HuH-7 (cell line): ENCODE measurements at places on chromosomes 7 and 10.

GRCh38 chr7:107846324-107846723, 43.3 kb upstream of the SLC26A3 start:
- DNase-seq, result no peak

DNA sequence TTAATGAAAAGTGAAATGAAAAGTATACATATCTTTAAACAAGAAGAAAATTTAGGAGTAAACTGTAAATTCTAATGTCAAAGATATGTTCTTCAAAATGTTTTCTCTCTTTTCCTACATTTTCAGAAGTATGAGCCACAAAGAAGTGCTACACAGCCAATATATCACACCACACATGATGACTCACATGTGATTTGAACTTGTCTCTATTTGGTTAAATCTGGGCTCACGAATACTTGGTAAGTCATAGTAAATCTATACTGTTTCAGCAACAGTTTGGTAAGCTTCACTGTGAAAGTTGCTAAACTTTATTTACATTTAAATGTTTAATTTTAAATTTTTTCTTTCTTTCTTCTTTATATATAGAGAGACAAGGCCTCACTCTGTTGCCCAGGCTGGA, 380.6 kb upstream of the IGFBP3 start:
- no peak for DNase-seq

DNA sequence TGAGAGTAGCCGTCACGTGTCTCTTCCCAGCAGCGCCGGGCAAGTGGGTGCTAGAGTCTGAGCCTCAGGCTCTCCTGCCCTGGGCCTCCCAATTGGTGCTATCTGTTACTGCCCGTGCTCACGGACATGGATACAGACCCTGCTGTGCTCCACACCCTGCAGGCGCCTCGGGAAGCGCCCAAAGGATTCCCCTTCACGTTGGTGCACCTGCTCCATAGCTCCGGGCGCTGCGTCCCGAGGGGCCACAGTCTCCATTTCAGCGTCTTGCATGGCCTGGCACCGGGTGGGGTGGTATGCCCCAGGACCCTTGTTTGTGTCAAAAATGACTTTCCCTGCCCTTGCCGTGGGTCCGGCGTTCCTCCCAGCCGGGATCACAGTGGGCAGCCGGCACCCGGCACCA, 13.8 kb upstream of the ZNF212 start:
- DNase-seq, result no peak

DNA sequence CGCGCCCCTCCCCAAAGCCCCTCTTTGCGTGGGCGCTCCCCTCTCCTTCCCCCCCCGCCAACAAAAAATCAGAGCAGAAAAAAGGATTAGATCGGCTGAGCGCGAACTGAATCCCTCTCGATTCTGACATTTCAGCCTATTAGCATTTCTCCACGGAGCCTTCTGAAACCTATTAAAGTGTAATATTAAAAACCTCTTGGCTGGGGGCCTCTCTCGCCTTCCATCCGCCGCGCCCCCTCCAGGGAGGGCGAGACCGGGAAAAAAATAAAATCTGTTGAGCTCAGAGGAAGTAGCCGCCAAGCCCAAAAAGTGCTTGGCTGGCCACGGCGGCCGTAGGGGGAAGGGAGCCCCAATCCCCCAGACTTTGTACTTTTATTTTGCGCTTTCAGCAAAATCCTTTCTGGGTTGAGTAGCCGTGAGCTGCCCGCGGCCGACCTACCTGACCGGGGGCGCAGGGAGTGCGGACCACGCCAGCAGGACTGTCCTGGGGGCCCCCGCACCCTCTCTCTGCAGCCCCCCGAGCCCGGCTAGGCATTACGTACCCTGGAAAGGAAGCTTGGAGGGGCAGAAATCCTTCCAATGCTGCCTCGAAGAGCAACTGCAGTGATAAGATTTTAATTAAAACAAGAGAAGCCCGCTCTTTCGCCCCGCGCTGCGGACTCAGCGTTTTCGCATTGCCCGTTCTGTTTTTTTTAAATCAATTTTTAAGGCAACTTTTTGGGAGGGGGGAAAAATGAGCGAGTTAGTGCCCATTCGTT, 1.3 kb upstream of the TNRC18 start:
- no peak for DNase-seq

GRCh38 chr7:12550956-12551355, 19.6 kb upstream of the SCIN start:
- no peak for DNase-seq

GRCh38 chr10:11462071-11462470, 149.4 kb downstream of the USP6NL start:
- DNase-seq, result no peak

DNA sequence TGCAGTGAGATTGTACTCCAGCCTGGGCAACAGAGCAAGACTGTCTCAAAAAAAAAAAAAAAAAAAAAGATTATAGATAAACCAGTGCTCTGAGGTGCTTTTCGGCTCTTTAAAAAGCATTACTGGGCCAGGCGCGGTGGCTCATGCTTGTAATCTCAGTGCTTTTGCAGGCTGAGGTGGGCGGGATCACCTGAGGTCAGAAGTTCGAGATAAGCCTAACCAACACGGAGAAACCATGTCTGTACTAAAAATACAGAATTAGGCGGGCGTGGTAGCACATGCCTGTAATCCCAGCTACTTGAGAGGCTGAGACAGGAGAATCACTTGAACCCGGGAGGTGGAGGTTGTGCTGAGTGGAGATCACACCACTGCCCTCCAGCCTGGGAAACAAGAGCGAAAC, 6.6 kb upstream of the HNRNPF start:
- DNase-seq, result no peak

- peak; percentile 59 for DNase-seq
Observed at GRCh38 chr10:83871187-83872081, 267.9 kb upstream of the GHITM start.

GRCh38 chr7:33921216-33921938, 16.0 kb downstream of the BMPER start:
- DNase-seq, result no peak

GRCh38 chr10:2839081-2839725, 228.1 kb upstream of the PFKP start:
- DNase-seq, result peak; percentile 72

DNA sequence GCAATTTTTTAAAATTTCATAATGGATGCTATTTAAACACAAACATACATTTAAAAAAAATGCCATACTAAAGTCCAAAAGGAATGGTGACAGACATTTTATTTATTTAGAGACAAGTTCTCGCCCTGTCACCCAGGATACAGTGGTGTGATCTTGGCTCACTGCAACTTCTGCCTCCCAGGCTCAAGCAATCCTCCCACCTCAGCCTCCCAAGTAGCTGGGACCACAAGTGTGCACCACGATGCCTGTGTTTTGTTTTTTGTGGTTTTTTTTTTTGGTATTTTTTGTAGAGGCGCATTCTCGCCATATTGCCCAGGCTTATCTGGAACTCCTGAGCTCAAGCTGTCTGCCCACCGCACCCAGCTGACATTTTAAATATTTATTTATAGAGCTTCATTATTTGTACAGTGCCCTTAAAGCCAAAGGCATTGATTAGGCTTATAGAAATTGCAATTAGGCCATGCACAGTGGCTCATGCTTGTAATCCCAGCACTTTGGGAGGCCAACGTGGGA, 703.5 kb downstream of the AUTS2 start:
- DNase-seq, result no peak

- peak; percentile 8 for DNase-seq
Observed at GRCh38 chr10:49512121-49512809, 26.7 kb downstream of the ERCC6 start.

DNA sequence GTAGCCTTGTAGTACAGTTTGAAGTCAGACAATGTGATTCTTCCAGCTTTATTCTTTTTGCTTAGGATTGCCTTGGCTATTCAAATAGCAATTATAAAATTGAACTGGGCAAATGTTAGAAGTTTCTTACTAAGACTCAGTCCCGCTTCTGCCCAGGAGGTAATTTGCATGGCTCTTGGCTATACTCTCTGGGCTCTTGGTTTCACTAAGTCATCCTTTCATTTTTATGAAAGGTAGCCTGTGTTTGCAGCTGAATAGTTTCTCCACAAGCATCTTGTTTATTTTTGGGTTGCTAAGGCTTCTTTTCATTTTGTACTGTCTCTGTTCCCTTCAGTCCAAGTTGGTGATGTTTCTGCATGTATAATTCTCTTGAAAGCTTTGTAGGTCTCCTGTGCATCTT, 340.6 kb downstream of the SH2D4B start:
- no peak for DNase-seq

DNA sequence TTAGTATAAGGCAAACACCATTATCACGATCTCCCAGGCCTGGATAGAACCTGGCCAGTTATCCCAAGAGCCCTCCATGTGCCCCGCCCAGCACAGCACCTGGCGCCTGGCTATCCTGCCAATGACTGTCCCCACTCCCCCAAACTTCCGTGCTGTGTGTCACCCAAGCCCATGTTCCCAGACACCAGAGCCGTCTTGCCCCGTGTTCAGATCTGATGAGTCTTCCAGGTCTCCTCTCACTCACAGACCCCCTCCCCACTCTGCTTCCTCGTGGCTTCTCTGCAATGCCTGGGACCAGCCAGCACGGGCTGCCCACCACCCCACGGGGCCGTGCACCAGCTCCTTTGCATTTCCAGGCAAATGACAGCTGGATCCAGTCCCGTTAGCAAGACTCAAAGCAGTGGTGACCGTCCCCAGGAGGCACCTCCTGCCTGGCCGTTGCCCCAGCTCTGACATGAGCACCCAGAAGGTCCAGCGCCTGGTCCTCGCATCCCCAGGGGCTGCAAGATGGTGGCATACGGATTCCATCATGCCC, 43.8 kb upstream of the INPP5A start:
- no peak for DNase-seq

DNA sequence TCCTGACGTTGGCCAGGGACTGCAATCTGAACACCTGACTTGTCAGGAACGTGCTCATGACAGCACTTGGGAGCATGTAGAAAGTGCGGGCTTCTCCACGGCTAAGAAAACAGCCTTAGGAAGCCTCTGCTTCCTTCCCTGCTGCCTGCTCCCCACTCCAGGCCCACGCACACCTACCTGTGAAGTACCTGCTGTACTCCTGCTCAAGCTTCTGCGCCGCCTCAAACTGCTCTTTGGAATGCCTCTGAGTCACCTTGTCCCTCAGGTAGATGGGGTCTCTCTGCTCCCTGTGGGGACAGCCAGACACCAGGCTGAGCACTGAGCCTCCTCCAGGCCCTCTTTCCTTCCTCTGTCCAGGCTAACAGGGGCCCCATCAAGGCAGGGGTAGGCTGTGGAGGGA, 132.7 kb downstream of the DLG5 start:
- DNase-seq, result no peak

GRCh38 chr7:120984406-120984805, 4.1 kb upstream of the CPED1 start:
- no peak for DNase-seq

GRCh38 chr10:131959841-131960240, 21.9 kb downstream of the BNIP3 start:
- DNase-seq, result no peak

- DNase-seq, result no peak
Observed at GRCh38 chr7:41692251-41692650, 10.6 kb downstream of the INHBA start.

- DNase-seq, result no peak
Observed at GRCh38 chr7:48438206-48438605, 266.9 kb downstream of the ABCA13 start.

DNA sequence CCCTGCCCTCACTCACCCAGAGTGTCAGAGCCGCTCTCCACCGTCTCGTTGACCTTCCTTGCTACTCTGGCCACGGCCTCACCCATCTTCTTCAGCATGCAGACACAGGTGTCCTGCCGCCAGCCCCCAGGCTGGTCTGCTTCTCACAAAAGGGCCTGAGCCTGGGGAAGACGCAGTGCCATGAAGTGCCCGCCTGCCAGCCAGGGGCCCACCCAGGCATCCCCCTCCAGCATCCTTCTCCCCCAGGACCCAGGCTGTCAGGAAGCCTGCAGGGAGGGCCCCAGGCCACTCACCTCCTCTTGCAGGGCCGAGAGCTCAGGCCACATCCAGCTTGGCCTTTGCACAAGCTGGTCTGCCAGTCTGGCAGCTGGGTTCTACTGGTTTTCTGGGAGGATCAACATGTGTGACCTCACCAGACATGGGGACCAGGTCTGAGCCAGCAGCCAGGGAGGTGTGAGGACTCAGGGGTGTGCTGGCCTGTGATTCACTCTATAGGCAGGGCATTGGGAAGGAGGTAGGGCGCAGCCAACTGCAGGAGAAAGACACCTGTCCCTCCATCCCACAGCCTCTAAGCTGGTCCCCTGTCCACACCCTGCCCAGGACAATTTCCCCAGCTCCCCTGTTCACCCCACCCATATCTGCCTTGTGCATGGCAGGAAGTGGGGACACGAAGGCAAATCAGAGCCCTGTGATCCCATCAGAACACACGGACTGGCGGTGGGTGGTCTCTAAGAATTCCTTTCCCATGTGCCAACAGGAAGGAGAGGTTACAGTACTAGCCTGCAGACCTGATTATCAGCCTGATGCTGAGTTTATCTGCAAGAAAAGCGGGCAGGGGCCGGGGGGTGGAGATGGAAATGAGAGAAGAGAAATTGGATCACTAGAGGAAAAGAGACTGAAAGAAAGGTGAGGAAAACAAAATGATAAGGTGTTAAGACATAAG, 5.7 kb downstream of the LRRC20 start:
- DNase-seq, result no peak

DNA sequence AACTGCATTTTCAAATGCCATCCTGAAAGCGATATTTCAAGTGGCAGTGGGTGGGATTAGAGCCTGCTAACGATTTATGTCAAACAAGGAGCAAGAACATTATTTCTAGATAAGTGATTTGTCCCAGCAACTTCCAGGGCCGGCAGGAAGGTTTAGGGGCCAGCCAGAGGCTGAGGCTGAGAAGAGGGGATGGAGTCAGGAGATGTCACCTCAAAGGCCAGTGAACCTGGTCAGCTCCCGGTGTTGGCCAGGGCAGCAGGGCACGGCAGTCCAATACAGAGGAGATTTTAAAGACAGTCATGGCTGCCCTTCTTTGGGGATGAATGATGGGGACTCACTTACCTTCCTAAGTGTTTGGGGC, 105.7 kb upstream of the PPIF start:
- DNase-seq, result no peak

DNA sequence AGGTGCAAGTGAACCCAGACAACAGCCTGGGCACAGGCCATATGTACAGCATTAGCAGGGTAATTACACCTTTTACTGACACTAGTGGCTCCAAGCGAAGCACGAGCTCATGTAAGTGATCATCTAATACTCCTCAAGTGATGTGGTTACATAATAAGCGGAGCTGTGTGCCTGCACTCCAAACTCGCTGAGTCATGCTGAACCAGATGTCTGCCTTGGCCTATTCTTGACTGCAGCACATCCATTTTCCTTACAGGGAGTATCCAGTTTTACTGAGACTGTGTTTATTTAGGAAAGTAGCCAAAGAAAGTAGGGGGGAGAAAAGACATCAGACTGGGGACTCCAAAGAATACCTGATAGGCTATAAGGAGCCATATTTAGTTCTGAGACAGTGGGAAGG, 90.1 kb downstream of the GRM3 start:
- DNase-seq, result no peak

- no peak for DNase-seq
Observed at GRCh38 chr10:67015225-67015624, 89.4 kb downstream of the LRRTM3 start.
